SHP77 treated with DMSO at 0.1 percent for 48 hours (cell line): ENCODE measurements at places on chromosomes 13 and 19.

DNA sequence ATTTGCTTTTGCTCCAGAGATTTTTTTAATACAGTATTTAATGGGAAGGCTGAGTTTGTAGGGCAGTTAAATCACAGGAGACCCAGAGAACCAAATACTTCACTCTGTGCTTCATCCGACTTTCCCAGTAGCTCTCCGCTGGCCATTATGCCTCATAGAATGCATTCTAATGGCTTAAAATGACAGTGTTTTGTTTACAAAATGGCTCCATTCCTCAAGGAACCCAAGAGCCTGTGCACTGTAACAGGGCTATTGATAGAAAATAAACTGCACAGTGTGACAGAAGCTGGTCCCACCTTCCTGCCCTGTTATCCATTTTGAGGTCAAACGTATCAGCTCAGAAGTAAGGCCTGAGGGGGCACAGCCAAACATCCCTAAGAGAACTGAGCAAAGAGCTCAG lies 136.5 kb downstream of the RAP2A start:
- DNase-seq, result no peak

- no peak for DNase-seq
Measured at GRCh38 chr13:78604782-78605611, 1.6 kb upstream of the POU4F1 start.

- no peak for DNase-seq
Measured at GRCh38 chr19:54430306-54431254, 15.3 kb downstream of the TTYH1 start.

DNA sequence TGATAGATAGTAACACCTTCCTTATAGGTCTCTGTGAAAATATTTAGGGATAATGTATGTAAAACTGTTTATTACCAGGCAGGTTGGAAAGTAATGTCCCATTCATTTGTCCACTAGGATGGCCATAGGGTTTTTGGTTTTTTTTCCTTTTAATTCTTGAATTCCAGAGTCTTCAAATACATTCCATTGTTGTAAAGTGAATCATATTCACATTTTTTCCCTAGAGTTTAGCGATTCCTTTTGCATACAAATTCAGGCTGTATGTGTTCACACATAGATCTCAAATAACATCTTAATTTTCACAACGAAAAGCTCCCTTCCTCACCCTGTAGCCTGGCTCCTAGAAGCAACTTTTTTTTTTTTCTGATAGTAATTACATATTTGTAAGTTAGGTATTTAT lies 1.8 kb upstream of the ZNF557 start:
- no peak for DNase-seq

GRCh38 chr19:5814123-5814851 lies 9.4 kb downstream of the NRTN start:
- no peak for DNase-seq

- no peak for DNase-seq
Measured at GRCh38 chr13:106500445-106500844, 35.0 kb downstream of the EFNB2 start.

DNA sequence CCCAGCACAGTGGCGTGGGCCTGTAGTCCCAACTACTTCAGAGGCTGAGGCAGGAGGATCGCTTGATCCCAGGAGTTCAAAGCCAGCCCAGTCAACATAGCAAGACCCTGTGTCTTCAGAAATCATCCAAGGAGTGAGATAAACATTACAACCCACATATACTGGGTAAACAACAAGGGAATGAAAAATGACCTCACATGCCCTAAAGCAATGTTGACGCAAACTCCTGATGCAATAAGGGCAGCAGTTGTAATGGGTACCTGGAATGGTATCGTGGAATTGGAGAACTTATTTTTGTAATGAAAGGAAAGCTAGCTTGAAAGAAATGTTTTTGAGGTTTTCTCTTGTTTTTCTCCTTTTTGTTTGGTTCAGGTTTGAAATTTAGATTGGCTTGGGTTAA lies 24.5 kb upstream of the LGALS16 start:
- no peak for DNase-seq

DNA sequence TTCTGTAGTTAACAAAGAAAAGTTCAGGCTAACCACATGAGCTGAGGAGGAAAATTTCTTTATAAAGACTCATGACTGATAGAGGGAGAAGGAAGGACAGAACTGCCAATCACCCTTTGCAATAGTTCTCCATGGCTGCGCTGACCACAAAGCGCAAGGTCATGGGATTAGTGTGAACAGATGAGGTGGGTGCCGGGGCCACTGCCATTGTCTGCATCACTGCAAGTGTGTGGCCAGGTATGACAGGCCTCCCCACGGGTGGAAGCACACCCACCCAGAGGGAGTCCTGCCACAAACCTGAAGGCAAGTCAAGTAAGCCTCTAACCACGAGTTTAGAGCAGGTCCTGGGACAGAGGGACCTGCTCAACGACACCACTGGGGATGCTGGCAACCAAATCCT lies 128.1 kb downstream of the TUBA3C start:
- no peak for DNase-seq

- DNase-seq, result peak; percentile 23
Measured at GRCh38 chr19:18437491-18438330, at the start of gene ISYNA1. Gene ISYNA1, minus strand, starts transcription at chr19:18438133. Its CDS starts 154 bp downstream, at chr19:18437979.

- DNase-seq, result no peak
Measured at GRCh38 chr13:21402586-21403307, 56.4 kb downstream of the ZDHHC20 start.

DNA sequence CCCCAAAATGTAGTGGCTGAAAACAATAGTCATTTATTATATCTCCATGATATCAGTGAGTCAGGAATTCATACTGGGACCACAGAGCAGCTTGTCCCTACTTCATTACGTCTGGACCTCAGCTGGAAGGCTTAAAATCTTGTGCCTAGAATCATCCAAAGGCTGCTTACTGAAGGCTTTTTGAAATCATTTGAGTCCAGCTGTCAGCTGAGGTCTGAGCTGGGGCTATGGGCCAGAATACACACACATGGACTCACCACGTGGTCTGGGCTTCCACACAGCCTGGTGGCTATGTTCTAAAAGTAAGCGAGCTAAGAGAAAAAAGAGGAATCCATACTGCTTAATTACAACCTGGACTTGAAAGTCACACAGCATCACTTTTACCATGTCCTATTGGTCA lies 209.2 kb downstream of the KCTD12 start:
- DNase-seq, result no peak

- no peak for DNase-seq
Measured at GRCh38 chr19:1757468-1758230, 4.3 kb downstream of the ONECUT3 start.

DNA sequence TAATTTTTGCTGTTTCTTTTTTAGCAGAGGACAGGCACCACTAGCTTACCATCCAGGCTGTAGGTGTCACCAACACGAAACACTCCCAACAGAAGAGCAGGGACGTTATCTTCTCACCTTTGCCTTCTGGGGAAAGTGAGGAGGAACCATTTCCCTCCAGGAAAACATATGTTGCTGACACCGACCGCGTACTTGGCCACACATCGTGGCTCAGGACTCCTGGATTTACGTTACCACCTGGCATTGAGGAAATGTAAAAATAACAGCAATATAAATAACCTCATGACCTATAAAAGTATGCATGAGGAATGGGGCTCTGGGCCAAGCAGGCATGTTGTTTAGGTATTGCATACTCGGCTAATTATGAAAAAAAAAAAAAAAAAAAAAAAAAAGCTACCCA lies 525.1 kb downstream of the MYO16 start:
- peak; percentile 49 for DNase-seq

GRCh38 chr13:109840201-109840892 lies 54.0 kb upstream of the IRS2 start:
- no peak for DNase-seq

- no peak for DNase-seq
Measured at GRCh38 chr13:86846501-86846900, 824.7 kb upstream of the SLITRK5 start.

DNA sequence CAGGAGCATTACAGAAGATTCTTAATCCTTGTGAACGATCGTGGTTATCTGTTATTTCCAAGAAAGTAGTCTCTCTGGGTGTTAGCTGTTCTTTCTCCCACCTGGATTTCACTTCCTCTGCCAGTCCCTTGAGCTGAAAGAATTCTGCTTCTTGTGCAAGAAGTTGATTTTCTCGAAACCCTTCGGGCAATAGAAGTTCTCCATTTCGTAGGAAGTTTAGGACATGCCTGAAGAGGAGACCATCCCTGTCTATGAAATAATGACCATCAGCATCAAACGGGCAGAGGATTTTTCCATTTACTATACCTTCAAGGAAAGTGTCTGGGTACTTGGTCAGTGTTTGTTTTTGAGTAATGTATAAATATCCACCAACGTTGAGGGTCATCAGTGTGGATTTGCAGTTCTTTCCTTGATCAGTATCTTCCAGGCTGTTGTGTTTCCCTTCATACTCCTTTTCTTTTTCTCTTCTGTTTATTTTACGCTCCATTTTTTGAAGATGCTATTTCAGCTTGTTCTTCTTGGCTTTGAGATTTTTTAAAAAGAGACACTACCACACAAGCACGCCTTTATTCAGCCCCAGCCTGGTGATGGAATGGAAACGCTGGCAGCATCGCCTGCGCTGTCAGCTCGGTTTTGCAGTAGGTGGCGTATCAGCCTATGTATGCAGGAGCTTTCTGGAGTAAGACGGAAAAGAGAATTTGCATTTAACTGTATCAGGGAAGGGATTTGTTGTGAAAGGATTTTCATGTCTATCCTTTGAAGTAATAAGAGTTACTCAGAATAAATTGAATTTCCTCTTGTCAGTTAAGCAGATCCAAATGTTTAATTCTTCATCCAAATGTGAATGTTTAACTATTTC lies 6.5 kb downstream of the KCTD4 start:
- DNase-seq, result no peak

DNA sequence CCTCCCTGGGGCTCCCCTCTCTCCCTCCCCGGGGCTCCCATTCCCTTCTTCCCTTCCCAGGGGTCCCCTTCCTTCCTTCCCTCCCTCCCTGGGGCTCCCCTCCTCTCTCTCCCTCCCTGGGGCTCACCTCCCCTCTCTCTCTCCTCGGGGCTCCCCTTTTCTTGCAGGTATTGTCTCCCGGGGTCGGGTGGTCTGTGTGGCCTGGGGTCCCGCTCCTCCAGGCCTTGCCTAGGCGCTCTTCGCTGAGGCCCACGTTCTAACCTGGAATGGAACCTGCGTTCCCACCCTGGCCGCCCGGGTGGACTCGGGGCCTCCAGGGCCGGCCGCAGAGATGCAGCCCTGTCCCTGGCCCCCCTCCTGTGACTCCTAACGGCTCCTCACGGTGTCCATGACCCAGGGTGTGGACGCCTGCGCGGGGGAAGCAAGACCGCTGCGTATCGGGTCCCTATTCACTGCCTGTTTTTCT lies 940 bp upstream of the DCUN1D2 start:
- DNase-seq, result no peak

- DNase-seq, result no peak
Measured at GRCh38 chr13:81596224-81596753, 1255.4 kb upstream of the SPRY2 start.

DNA sequence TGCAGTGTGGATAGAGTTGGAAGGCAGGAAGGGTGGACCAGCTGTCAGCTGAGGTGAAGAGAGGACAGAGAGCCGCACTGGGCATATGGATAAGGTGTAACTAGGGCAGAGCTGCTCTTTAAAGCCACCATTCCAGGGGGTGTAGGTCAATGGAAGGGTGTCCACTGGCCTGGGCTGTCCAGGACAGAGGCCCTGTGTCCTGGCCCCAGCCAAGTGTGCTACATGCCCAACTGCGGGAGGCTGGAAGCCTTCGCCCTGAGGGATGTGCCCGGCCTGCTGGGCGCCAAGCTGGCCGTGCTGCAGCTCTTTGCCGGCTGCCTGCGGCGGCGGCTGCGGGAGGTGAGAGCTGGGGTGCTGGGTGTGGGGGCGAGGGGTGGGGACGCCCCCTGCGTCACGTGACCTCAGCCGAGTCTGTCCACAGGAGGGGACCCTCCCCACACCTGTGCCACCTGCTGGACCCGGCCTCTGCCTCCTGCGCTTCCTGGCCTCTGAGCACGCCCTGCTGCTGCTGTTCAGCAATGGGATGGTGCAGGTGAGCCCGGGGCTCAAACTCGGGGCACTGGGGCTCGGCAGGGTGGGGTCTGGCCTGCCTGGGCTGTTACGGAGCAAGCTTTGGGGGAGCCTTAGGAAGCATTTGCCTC lies 9.8 kb downstream of the PLK5 start:
- no peak for DNase-seq

DNA sequence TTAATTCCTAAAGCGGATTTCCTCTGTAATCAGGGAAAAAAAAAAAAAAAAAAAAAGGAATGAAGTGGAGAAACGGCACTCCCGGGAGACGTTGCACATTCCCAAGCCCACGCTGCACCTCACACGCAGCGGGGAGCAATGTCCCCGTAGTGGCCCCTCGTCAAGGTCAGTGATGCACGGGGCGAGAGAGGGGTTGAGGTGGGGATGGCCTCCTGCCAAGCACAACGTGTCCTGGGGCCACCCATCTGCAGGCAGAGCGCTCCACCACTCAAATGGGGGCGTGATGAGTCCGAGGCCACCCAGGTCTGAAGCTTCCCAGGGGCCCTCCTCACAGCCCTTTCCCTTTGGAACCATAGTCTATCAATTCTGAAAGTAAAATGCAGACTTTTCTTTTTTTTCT lies 15.1 kb downstream of the PLK5 start:
- DNase-seq, result no peak

- DNase-seq, result no peak
Measured at GRCh38 chr13:75554981-75555380, 5.4 kb downstream of the UCHL3 start.

- peak; percentile 0 for DNase-seq
Measured at GRCh38 chr19:51607920-51608562, 22.2 kb downstream of the SIGLEC5 start.

DNA sequence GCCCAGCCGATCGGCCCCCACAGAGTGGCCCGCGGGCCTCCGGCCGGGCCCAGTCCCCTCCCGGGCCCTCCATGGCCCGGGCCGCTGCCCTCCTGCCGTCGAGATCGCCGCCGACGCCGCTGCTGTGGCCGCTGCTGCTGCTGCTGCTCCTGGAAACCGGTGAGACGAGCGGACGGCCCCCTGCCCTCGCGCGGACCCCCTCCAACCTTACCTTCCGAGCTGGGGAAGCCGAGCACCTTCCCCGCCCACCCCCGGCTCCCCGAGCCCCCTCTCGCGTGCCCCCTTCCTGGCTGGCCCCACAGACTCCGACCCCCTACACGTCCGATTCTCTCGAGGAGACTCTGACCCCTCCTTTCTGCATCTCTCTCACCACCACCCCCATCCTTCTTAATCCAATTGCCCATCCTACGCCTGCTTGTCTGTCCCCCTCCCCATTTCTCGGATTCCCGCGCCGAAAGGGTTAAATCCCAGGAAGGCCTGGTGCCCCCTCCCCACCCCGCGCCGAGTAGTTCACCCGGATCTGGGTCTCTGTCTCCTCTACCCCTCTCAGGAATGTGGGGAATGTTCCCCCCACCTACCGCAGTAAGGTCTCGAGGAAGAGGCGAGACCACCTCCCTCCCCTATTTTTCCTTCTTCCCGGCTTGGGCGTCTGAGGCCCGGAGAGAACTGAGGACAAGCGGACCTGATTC lies 502 bp downstream of the NECTIN2 start:
- DNase-seq, result no peak

DNA sequence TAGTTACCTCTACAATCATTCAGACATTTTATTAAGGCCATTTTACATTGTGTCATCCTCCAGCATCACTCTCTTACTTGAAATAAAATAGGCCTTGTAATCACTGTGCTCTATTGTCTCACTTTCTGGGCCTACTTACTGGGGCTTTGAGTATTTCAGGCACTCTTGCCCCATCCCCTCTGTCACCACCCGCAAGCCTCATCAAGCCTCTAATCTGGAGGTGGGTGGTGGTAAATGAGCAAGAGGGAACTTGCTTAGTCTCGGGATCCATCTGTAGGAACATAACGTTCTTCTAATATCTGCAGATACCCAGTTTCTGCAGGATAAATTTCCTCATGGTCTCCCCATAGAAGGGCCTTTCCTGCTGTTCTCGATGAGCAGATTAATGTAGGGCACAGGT lies 19.4 kb upstream of the GPR18 start:
- DNase-seq, result no peak
